Thymus (tissue), 14 donors: ENCODE measurements at places on chromosomes 12 and 14. TPM values are rescaled to one million over a fixed set of nuclear protein-coding genes. Genes with fewer than 3 reads are reported as not detected.

Gene PTPRO
- total RNA-seq, result 3.9 TPM

DNA sequence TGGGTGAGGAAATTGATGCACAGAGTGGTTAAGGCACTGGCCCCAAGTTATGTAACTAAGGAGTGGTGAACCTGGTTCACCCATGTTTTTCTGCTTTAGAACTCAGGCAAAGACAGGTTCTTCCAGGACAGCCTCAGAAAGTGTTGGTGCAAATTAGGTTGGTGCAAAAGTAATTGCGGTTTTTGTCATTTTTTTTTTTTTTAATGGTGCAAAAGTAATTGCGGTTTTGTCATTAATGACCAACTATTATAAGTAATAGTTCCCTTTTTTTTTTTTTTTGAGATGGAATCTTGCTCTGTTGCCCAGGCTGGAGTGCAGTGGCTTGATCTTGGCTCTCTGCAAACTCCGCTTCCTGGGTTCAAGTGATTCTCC is 5.2 kb upstream of the SSH1 start:
- H3K36me3 ChIP-seq, result no peaks in the 10 kb centered on the region
- no peak overlapping the region for H3K4me3 ChIP-seq
- H3K4me1 ChIP-seq, result peaks cover 3% of the 10 kb centered on the region
- H3K27ac ChIP-seq, result no peak overlapping the region
- no peak for DNase-seq

DNA sequence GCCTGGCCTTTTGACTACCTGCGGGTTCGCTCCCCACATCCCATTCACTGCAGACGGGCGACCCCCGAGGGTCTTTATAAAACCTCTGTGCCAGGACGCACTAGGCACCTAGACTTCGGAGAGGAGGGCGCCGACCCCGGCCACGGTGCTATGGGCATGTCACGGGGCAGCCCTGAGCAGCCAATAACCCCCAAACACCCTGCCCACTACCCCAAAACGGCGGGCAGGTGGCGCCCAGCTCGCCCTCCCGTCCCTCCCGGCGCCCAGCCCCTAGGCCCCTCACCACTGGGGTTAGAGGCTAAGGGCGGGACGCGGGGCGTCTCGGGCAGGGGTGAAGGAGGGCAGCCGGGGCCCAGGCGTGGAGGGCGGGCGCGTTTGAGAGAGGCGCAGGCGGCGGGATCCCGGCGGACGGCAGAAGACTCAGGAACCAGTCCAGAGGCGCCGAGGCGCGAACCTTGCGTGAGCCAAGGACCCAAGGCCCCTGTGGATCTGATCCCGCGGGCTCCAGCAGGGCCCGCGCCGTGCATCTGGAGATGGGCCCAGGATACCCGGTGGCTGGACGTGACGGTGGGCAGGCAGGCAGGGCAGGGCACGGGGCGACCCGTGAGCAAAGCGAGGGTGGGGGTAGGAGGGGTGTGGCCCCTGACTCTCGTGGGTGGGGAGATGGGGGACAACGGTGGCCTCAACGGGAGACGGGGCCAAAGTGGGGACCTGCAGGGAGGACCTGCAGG is 11.1 kb downstream of the KRT85 start:
- peaks cover 26% of the 10 kb centered on the region for H3K4me1 ChIP-seq
- no peak overlapping the region for H3K27ac ChIP-seq
- no peak overlapping the region for H3K4me3 ChIP-seq
- DNase-seq, result no peak

GRCh38 chr14:52319919-52320318 is 5.8 kb downstream of the PTGER2 start:
- DNase-seq, result no peak
- no peak overlapping the region for H3K27ac ChIP-seq
- H3K27me3 ChIP-seq, result no peaks in the 10 kb centered on the region
- no peaks in the 10 kb centered on the region for H3K36me3 ChIP-seq
- no peak overlapping the region for H3K4me3 ChIP-seq

- no peaks in the 10 kb centered on the region for H3K4me1 ChIP-seq
- no peaks in the 10 kb centered on the region for H3K27me3 ChIP-seq
- H3K27ac ChIP-seq, result no peak overlapping the region
Observed at GRCh38 chr14:97747316-97747715, 950.1 kb downstream of the VRK1 start.

DNA sequence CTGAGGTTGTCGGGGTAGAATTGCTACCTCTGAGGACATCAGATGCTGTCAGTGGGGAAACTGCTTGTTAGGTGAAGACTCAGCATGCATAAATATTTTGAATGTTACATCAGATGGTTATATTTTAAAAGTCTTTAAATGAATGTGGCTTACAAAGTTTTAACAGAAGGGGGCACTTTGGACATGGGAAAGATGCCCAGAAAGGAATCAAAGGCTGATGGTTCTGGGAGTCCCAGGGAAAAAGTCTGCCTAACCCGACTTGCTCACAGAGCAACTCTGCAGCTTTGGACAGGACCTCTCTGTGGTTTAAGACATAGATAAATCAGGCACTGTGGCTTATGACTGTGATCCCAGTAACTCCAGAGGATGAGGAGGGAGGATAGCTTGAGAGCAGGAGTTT is 474.9 kb downstream of the ATP23 start:
- no peak overlapping the region for H3K4me3 ChIP-seq
- no peaks in the 10 kb centered on the region for H3K27me3 ChIP-seq
- DNase-seq, result no peak
- H3K4me1 ChIP-seq, result no peaks in the 10 kb centered on the region
- no peak overlapping the region for H3K27ac ChIP-seq
- H3K36me3 ChIP-seq, result no peaks in the 10 kb centered on the region
